ENCODE measurements at places on chromosomes 2 and 18. TPM values are rescaled to one million over a fixed set of nuclear protein-coding genes. Genes with fewer than 3 reads are reported as not detected.

DNA sequence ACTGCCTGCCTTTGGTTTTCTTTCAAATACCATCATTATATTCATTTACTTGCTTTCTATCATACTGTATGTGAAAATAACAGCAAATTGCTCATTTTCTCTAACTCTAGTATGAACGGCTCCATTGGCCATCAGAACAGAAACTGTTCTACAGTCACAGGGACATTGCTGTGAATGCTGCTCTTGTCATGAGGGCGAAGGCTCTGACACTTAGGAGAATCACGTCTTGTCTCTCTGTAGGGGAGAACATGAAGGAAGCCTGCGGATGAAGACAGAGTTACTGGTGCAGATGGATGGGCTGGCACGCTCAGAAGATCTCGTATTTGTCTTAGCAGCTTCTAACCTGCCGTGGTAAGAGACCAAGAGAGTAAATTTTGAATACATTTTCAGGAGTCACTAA, 41.7 kb upstream of the ELOA2 start:
- ATAC-seq: no peak

DNA sequence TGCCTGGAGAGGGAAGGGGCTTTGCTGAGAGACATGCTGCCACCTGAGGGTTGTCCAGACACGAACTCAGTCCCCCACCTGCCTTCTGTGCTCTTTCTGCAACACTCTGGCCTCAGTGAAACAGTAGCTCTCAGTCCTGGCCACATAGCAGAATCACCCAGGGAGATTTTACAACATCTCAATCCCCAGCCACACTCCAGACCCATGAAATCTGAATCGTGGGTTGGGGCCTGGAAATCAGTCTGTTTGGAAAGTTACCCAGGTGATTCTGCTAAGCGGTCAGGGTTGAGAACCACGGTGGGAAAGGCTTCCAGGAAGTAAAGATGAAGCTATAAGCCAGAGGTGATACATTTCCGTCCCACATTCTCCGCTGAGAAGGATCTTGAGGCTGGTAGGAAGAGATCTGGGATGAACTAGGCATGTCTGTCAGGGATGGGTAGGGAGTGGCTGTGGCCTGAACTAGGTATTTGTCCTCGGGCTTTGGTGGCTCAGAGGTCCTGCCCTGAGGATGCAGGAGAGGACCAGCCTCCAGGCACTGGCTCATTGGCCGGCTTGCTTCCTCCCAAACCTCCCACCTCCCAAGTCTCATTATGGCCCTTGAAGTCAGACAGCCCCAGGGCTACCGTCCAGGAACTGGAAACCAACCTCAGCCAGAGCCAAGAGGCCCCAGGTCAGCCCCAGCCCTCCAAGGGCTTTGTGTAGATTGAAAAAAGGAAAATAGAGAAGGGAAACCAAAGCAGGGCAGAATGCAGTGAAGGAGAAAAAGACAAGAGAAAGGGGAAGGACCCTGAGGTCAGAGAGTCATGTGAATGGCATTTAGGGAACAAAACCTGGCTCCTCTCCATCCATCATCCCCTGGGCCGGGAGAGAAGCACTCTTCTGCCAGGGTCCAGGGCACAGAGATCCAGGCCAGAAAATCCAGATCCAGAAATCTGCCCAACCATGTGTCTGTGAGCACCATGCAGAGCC, 119.6 kb downstream of the ZFP36L2 start:
- ATAC-seq: no peak

DNA sequence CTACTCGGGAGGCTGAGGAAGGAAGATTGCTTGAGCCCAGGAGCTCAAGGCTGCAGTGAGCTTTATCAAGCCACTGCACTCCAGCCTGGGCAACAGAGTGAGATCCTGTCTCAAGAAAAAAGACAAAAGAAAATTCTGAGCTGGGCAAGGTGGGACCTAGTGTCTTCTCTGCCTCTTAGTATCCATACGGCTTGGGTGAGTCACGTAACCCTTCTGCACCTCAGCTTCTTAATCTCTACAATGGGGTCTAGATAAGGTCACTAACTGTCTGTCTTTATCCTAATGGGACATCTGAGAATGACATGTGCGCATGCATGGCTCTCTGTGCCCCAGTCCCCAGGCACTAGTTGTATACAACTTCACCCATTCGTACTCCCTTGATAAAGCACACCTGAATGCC, 53.4 kb upstream of the TLK1 start:
- ATAC-seq: no peak

DNA sequence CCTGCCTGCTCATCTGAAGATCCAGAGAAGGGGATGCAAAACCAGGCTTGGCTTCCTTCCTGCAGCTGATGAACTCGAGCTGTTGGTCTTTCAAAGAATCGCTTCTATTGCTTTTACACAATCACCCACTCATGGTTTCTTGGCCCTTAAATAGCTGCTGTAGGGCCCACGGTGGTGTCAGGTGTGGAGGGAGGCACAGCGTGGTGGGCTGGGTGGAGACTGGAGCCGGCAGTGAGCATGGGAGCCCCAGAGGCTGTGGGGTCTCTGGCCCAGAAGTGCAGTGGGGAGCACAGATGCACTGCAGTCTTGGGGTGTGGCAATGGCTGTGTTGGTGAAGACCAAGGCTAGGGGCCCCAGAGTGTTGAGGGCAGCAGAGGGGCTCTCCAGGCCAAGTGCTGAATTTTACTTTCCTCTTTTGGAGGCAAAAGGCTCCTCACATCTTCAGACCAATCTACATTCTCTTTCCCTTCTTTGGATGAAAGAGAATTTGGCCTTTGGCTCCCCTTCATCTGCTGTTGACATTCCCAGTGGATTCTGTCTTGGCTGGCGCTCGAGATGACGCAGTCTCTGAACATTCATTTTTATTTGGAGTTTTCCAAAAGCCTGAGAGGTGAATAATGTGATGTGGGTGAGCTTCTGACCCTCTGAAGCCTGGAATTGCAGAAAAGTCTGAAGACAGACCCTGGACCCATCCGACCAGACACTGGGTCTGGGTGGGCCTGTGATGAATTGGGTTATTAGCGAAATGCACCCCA, 70.1 kb upstream of the ASB18 start:
- no peak for ATAC-seq

GRCh38 chr2:38465789-38466127, 88.7 kb upstream of the ATL2 start:
- no peak for ATAC-seq

DNA sequence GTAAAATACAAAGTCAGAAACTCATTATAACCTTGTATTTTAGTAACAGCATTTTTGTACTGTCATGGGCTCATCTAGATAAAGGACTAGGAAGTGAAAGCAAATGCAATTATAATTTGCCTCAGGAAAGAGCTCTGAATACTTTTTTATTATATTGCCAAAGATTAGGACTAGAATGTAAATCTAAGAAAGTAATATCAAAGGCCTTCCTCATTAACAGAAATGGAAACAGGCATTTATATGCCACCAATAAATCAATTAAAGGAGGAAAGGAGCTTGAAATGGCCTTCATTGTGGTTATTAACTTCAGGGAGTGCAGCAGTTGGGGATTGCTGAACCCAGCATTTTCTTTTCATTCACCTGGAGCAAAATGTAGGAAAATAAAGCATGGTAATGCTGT, 39.6 kb downstream of the DTNA start:
- no peak for ATAC-seq

DNA sequence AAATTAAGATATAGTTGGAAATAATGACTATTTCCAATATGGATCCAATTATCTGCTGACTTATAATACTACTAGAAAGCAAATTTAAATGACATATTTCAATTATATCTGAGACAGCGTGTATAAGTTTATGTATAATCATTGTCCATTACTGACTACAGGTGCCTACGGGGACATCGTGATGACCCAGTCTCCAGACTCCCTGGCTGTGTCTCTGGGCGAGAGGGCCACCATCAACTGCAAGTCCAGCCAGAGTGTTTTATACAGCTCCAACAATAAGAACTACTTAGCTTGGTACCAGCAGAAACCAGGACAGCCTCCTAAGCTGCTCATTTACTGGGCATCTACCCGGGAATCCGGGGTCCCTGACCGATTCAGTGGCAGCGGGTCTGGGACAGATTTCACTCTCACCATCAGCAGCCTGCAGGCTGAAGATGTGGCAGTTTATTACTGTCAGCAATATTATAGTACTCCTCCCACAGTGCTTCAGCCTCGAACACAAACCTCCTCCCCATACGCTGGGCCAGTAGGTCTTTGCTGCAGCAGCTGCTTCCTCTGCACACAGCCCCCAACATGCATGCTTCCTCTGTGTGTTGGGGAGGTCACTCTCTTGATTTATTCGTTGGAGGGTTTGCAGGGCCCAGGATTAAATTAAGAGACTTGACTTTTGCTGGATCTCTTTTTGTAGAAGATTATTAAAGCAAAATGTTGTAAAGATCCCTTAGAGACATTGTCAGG, 194.4 kb downstream of the RPIA start:
- no peak for ATAC-seq

DNA sequence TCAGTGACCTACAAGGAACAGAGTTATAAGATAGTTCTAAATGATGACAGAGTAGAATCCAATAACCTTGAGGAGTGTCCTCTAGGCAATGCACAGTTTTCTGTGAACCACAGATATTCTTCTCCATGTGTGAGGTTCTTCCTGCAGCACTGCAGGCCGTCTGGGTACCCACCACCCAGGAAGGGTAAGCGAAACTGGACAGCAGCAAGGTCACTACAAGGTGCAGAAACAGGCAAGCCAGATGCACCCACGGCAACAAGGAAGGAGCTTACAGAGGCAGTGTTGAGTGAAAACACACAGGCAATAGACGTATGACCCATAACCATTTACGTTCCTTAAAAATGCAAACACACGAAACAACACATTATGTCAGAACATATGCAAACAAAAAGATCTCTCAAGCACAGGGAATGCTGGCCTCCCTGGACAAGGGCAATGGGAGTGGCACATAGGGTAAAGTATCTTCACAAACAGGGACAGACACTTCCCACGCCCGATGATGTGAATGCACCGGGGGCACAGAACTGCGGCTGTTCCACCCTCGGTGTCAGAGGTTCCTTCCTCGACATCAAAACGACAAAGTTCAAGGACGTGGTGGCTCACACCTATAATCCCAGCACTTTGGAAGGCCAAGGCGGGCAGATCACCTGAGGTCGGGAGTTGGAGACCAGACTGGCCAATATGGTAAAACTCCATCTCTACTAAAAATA, 84.1 kb downstream of the NDUFA10 start:
- no peak for ATAC-seq

- ATAC-seq: no peak
Measured at GRCh38 chr18:31419457-31419932, 28.0 kb upstream of the DSG3 start.

GRCh38 chr18:50709193-50709592, 110.6 kb downstream of the MRO start:
- ATAC-seq: no peak

DNA sequence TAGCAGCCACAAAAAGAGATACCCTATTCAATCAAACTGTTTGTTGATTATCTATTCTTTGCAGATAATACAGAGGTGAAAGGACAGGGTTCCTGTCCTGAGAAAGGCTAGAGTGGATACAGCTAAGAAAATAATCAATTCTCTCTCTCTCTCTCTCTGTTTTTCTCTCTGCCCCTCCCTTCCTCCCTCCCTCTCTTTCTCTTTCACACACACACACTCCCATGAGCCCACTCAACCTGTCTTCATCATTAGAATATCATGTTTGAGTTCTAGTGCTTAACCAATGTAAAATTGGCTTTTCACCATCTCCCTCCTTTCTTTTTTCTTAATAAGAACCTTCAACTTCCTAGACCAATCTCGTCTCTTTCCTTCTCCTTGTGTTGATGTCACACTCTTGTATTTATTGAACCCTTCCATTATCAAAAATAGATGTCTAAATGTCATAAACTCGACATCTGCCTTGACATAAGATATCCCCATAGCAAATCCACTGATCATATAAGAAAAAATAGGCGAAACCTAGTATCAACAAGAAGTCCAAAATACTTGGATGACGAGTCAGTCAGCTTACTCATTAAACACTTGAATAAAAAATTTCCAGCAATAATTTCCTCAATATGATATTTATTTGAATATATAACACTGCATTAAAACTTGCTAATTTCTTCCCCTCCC, 42.8 kb upstream of the CYTIP start:
- ATAC-seq: no peak

DNA sequence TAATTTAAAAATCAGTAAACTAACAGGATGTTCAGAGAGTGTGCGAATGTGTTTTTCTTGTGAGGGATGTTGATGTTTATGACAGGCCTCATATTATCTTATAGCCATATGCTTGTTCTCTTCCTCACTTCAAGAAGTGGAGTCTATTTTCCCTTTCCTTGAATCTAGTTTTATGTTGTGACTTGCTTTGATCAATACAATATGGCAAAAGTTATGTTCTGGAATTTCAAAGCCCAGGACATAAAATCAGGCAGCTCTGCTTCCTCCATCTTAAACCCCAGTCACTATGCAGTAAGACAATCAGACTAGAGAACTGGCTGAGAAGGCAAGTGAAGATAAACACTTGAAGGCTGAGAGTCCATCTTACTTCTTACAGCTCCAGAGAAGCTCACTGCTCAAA, 585.1 kb upstream of the NETO1 start:
- no peak for ATAC-seq

DNA sequence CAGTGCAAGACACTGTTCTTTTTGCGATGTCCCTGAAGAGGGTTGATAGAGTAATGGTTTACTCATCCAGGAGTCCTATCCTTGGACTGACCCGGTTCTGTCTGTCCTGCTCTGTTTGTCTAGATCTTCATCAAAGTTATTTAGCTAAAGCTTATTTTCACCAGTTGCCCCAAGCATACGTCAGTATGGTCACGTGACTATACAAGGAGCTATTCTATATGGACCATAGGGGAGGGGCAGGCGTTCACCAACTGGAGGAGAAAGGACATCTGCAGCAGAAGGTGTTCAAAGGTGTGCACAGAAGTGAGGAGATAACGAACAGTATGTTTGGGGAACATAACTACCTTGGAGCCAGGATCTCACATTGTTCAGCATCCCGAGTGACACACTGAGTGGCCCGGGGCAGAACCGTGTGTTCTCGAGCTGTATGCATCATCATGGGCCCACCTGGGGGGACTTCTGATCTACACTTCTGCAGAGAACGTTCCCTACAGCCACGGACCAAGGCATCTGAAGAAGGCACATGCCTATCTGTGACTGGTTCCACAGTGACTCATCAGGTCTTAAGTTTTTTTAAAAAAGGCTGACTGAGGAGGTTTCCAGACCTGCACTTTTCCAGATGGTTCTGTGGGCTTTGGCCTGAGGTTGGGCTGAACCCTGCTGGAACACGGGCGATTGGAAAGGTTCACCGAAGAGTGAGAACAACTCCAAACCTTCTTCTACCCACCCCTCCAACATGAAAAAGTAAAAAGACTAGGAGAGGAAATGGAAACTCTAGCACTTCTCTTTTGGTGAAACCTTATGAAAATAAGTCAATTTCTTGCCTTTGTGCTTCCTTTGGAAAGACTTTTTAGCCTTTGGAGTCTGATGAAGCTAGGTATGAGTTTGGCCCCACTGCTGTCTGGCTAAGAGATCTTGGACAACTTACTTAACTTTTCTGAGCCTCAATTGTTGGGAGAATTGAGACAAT, 68.6 kb upstream of the YWHAQ start:
- ATAC-seq: no peak

The RAX gene
- not detected for total RNA-seq

The FAM124B gene
- total RNA-seq: 0.09 TPM

The SF3B6 gene
- 159 TPM for total RNA-seq

The MYO3B gene
- total RNA-seq: 3.2 TPM

The GPR35 gene
- total RNA-seq: 1.1 TPM

The SAG gene
- total RNA-seq: 0.38 TPM
